ENCODE measurements at places on chromosomes 13 and 19. TPM values are rescaled to one million over a fixed set of nuclear protein-coding genes. Genes with fewer than 3 reads are reported as not detected.

The THSD1 gene
- 0.34 TPM for total RNA-seq

The ZNF823 gene
- 4.1 TPM for total RNA-seq

The OR7A10 gene
- not detected for total RNA-seq

The CNFN gene
- total RNA-seq, result not detected

The SYCN gene
- total RNA-seq, result not detected

The CGB2 gene
- total RNA-seq, result not detected

The LHB gene
- total RNA-seq, result not detected

The PTGER1 gene
- total RNA-seq, result 0.34 TPM

The PSG3 gene
- not detected for total RNA-seq

The MCEMP1 gene
- not detected for total RNA-seq

The ATP4A gene
- not detected for total RNA-seq

The MISP gene
- not detected for total RNA-seq

The LILRA2 gene
- not detected for total RNA-seq

The NR2C2AP gene
- total RNA-seq, result 57.0 TPM

The DDX39A gene
- 286 TPM for total RNA-seq

The MISP3 gene
- total RNA-seq, result 1.0 TPM

The SIGLEC11 gene
- not detected for total RNA-seq

The IGFL1 gene
- not detected for total RNA-seq

The PSG1 gene
- not detected for total RNA-seq

The PGLYRP2 gene
- not detected for total RNA-seq

The NTF4 gene
- not detected for total RNA-seq

The RANBP3 gene
- total RNA-seq, result 98.8 TPM

The MEF2B gene
- 0.80 TPM for total RNA-seq

The SLC10A2 gene
- not detected for total RNA-seq

The NUMBL gene
- total RNA-seq, result 15.2 TPM

The CYP2A7 gene
- not detected for total RNA-seq

All from activated CD8-positive, alpha-beta memory T cell treated with anti-CD3 and anti-CD28 coated beads for 36 hours (primary cell).